ENCODE measurements at places on chromosomes 3 and 15. TPM values are rescaled to one million over a fixed set of nuclear protein-coding genes. Genes with fewer than 3 reads are reported as not detected.
A peak's percentile ranks its signal among the peaks of the same experiment; 100 is the strongest.

GRCh38 chr3:57963811-57964346 lies 44.3 kb upstream of the FLNB start:
- DNase-seq: no peak

DNA sequence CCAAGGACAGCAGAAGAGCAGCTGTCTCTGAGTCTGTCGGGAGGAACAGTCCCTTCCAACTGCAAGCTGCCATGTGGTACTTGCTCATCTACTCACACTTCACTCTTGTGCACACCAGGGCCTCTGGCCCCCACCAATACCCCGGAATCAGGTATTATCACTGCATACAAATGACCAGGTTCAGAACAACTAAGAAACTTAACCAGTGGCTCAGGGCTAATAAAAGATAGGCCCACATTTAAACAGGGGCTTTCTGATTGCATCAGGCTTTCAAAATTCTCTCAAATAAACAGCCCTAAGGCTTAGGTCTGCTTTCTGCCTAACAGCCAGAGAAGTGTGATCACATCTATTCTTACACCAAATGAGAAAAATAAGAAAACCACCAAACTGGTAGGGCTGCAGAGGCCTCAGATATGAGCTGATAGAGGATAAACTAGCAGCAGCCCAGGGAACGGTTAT lies 20.7 kb downstream of the CCDC12 start:
- no peak for DNase-seq

DNA sequence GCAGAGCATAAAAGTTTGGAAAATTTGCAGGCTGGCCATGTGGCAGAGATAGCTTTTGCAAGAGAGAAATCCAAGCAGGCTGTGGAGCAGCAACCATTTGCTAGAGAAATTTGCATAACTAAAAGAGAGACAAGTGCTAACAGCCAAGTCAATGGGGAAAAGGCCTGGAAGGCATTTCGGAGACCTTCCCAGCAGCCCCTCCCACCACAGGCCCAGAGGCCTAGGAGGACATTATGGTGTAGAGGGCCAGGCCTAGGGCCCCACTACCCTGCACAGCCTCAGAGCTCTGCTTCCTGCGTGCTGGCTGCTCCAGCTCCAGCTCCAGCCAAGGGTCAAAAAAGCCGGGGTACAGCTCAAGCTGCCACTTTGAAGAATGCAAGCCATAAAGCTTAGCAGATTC lies 82.7 kb downstream of the MYO5A start:
- DNase-seq: no peak

DNA sequence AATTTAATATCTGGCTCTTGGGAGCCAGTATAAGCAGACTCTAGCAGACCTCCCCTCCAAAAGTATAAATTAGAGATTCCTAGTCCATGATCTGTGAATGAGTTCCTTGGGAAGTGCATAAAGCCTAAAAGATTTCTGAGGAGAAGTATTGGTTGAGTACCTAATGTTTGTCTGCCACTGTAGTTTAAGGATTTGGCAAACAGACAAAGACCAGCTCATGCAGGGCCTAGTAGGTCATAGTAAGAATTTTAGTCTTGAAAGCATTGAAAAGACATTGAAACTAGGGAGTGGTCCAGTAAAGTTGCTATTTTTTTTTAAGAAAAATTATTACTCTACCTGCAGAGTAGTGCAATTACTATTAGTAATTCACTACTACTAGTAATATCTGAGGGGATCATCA lies 67.5 kb downstream of the SPRED1 start:
- peak; percentile 51 for DNase-seq

DNA sequence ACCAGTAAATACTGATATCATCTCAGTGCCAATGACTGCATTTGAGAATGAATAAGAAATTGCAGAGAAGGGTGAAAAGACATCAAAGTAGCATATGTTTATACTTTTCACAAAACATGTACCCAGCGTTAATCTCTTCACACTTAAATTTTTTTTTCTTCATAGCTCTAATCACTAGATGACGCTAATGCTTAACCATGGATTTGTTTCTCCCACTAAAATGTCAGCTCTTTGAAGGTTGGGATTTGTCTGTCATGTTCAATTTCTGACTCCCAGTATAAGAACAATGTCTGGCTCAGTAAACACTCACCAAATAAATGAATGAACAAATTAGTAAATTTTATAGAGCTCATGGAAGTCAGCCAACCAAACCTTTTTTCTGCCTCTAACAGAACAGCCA lies 78.3 kb upstream of the LMCD1 start:
- DNase-seq: no peak

DNA sequence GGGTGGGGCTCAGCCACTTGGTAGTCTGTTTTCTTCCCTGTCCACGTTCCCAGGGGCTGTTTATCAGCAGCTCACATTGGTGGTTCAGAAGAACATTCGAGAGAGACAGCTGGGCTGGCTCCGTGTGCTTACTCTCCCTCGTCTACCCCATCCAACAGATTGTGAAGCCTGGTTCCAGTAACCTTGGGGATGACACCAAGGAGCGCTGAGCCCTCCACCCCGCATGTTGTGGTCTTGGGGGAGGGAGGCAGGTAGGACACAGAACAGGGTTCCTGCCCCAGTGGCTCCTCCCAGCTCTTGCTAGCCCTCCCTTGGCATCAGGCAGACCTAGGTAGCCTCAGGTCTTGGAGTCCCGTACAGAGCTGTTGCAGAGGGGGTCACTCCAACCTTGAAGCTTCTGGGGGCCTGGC lies 33.1 kb downstream of the KLF13 start:
- DNase-seq: no peak

DNA sequence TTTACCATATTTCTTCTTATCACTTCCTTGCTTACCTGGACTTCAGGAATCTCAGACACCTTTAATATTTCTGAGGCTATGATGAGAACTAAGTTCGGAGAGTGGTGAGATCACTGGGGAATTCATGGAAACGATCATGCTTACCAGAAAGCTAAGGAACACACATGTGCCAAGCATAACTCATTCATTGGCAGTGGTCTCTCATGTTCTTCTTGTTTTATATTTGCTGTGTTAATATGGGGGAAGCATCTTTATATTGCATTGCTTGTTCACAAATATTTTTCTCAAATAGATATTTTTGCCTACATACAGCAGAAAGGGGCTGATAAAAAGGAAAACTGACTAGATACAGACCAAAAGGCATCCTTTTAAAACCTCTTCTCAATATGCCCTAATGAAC lies 55.8 kb downstream of the COL6A6 start:
- no peak for DNase-seq

- no peak for DNase-seq
These were observed 126.8 kb downstream of the MITF start for GRCh38 chr3:69865925-69866679.

Gene MESP2
- 0.24 TPM for polyA plus RNA-seq

Gene ZPLD1
- not detected for polyA plus RNA-seq

Gene ENTPD3
- polyA plus RNA-seq: not detected

Gene ADAMTSL3
- 0.14 TPM for polyA plus RNA-seq

Measured in fibroblast of lung (primary cell).